GM23338 (cell line): ENCODE measurements at places on chromosomes 12 and 14.

GRCh38 chr14:36522972-36523715, 3.1 kb upstream of the NKX2-1 start:
- peak; percentile 40 for DNase-seq

DNA sequence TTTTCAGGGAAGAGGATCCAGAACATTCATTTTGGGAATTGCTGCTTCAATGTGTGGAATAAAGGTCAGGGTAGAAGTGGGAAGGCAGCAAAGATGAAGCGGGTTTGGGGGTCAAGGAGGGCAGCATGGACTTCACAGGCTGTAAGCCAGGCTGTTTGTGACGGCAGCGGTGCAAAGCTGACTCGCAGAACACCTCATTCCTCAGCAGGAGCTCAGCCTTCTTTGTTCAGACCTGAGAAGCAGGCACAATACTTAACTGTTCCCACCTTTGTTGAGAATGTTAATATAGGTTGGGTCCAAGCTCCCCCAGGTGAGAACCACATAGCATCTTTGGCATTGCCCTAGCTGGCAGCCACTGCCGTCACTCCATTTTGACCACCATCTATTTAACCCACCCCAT, 16.7 kb downstream of the GRIN2B start:
- peak; percentile 47 for DNase-seq

DNA sequence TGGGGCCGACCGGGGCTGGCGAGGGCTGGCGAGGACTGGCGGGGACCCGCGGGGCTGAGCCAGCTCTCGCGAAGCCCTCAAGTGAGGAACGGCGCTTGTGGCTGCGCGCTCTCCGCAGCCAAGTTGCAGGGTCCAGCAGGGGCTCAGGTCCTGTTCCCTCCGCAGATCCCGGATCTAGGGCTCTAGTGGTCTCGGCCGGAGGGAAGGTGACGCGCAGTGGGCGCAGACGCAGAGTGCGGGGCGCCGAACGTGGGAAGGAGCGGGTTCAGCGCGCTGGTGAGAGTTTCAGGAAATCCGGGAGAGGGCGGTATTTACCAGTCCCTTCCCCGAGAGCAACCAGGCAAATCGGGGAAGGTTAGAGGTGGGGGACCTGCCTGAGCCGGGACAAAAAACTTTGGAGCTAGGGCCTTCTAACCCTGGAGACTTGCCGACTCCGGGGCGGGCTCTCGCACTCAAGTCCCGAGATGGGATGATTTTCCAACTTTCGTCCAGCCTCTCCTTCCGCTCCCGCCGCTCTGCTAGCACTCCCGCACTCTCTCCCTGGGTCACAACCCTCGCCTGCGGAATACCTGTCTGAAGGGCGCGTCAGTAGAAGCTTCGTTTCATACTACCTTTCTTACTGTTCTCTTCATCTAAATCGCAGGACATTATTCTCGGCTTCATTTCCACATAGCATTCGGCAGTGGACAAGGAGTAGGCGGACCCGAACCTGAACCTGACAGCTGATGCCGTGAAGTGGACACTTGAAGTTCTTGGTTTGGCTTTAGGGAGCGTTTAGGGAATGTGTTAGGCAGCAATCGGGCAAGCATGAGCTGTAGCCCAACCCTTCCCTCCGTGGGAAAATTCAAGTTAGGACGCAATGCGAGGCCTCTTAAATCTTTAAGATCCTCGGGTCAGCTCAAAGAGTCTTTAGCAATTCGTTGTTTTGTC, 13.6 kb upstream of the PAX9 start:
- DNase-seq = peak; percentile 91

GRCh38 chr12:57816001-57816854, 2.3 kb downstream of the AVIL start:
- DNase-seq = no peak

GRCh38 chr14:49623941-49624839, 3.6 kb downstream of the MGAT2 start:
- no peak for DNase-seq

GRCh38 chr12:117417004-117417403, 55.6 kb upstream of the NOS1 start:
- DNase-seq = no peak

DNA sequence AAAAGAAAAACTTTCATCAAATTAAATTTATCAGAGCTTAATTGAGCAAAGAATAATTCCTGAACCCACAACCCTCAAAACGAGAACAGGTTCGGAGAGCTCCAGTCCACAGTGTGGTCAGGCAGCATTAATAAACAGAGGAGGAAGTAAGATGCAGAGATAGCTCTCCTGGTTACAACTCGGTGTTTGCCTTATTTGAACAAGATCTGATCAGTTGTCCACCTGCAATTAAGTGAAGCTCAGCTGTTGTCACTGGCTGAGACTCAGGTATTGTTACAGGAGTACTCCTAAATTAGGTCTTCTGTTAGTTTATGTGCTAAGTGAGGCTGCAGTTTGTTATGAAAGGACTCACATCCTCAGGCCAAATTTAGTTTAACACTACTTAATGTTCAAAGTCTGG, 451.4 kb upstream of the PDE3A start:
- DNase-seq = no peak

DNA sequence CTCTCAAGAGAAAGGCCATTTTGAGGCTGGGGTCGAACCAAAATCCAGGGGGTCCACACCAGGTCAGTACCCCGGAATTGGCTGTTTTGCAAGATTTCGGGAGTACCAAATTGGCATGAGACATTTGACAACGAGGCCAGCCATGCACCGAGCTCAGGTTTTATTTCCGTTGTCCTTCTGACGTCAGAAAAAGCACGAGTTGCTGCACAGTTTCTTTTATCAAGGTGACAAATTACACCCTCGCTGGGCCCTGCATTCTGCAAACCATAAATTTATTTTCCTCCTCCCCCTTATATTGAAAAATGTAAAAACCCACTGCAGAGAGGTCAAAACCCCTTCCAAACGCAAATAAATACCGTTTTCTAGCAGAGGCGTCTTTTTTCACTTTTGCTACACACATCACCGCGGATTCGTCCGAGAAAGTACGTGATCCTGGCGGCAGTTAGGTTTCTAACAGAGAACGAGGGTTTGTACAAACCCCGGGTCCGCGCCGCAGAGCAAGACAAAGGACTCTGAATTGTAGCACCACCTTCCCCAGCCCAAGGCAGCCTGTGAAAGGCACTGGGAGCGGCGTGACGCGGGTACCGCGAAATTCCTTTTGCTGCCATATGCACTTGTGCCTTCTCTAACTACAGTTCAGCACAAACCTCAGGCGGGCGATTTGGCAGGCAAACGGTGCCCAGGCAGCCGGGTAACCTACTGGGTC, 1.8 kb downstream of the SLC38A1 start:
- DNase-seq = peak; percentile 75

DNA sequence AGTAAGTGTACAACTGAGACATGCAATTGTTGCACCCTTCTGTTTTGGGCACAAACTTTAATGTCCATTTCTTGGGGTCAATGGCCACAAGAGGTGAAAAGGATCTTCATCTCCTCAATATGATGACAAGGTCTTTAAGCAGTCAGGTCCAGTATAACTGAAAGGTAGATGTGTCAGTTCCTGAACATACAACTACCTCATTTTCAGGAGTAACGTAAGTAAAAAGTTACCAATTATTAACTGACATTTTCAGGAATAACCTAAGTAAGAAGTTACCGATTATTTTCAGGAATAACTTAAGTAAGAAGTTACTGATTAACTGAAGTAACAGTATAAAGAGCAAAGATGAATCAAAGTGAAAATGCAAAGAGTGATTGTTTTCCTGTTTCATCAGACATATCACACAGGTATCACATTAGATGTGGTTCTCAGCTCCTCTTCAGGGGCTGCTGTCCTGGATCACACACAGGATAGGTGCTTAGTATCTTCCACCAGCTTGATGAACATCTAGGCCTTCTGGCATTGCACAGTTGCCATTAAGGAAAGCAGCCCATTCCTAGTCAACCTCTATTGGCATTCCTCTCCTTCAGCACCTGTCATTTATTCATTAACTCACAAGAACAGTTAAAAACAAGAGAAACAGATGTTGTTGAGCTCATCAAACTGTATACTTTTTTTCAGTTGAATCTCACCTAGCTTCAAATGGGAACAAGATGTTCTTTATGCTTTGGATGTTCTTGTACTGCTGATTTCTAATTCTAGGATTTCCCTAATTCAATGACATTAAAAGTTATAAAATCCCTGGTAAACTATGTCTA, 200.0 kb downstream of the FOXG1 start:
- DNase-seq = no peak

GRCh38 chr14:79562185-79562584, 649.1 kb downstream of the DIO2 start:
- no peak for DNase-seq

- peak; percentile 13 for DNase-seq
These were observed 912 bp downstream of the PSME1 start for GRCh38 chr14:24136684-24137528.

DNA sequence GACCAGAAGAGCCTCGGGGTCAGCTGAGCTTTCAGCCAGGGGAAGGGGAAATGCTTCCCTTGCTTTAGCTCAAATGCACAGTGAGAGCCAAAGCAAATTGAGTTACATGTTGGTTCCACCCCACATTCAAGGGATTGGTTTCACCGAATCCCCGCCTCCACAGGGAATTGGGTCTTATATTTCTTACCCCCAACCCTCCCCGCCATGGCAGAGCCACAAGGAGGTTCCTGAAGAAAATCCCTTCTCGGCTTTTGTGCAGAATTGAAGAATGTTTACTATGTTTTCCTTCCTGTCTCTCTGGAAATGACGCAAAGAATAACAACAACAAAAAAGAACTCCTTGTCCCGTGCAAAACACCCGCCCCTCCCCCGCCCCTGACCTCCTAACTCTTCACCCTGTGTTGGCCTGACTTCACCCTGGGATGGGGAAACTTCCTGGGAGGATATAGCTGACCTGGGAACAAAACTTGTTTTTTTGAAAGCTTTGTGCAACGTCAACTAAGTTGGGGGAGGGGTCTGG, 21.9 kb upstream of the CIPC start:
- peak; percentile 77 for DNase-seq

GRCh38 chr14:80602946-80603345, 338.6 kb downstream of the CEP128 start:
- DNase-seq = no peak

- peak; percentile 76 for DNase-seq
These were observed 7.5 kb upstream of the CHD4 start for GRCh38 chr12:6614513-6615172.

GRCh38 chr14:50007123-50007903, 109.1 kb downstream of the VCPKMT start:
- DNase-seq = peak; percentile 65

DNA sequence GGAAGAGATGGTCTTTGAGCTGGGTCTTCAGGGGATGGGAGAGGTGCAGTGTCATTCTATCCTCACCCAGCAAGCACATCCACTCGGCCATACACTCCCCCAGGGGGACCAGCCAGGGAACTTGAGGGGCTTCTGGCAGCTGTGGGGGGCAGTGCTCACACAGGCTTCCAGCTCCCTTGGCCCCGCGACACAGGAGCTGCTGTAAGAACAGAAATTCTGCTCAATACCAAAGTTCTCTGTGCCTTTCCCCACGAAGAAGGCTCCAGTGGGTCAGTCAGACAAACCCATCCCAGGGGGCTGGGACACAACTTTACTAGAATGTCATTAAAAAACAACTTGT, 289.1 kb upstream of the RTL1 start:
- DNase-seq = no peak

GRCh38 chr12:98895086-98895651, 250.1 kb downstream of the APAF1 start:
- peak; percentile 69 for DNase-seq

GRCh38 chr12:89874146-89874545, 165.5 kb upstream of the ATP2B1 start:
- no peak for DNase-seq

- DNase-seq = no peak
These were observed 424.1 kb upstream of the OR4E1 start for GRCh38 chr14:22097586-22098292.

DNA sequence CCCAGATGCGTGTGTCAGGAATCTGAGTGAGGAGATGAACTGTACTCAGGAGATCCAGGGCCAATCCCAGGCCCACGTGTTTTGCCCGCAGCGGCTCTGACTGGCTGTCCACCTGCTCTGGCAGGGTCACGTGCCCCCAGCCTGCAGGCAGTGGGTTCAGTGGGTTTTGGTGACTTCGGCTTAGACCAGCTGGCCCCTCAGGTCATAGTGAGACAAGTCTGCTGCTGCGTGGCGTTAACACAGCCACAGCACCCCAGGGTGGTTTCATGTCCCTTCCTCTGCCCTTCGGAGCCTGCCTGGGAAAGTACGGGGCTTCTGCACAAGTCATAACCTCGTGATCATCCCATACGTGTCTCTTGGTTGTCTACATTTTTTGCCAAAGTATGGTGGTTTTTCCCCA, 2.6 kb downstream of the FBRSL1 start:
- no peak for DNase-seq

- no peak for DNase-seq
These were observed 55.2 kb upstream of the GNPNAT1 start for GRCh38 chr14:52846591-52846990.

GRCh38 chr14:39102265-39102968, 618 bp downstream of the SEC23A start:
- peak; percentile 31 for DNase-seq

- no peak for DNase-seq
These were observed 20.2 kb downstream of the HDAC7 start for GRCh38 chr12:47799357-47799955.

DNA sequence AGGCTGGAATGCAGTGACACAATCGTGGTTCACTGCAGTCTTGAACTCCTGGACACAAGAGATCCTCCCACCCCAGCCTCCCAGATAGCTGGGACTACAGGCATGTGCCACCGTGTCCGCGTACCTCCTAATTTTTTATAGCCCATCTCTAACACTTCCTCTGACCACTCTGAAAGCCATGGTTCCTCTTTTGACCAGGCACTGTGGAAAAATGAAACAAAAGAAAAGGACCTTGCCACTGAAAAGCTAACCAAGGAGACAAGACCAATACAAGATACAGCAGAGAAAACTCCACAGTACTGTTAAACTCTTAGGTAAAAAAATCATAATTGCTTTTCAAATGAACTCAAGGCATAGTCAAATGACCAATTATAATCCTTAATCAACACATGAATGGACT, 233.3 kb downstream of the NEDD1 start:
- DNase-seq = no peak

DNA sequence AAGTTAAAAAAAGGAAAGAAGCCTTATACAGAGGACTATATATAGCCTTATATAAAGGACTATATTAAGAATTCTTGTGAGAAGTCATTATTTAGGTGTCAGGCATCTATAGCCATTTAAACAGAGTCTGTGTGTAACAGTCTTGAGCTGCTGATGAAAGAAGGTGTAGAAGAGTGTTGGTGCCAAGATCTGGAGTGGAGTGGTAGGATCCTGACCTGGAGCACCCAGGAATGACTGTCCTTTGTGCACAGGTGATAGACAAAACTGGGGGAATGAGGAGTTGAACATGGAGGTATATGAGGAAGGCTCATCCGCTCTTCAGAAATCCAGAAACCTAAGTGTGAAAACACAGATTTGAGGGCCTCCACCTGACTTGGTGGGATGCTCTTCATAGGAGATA, 747.3 kb downstream of the NRXN3 start:
- peak; percentile 16 for DNase-seq

GRCh38 chr14:90168425-90169105, 87.8 kb upstream of the PSMC1 start:
- DNase-seq = no peak

DNA sequence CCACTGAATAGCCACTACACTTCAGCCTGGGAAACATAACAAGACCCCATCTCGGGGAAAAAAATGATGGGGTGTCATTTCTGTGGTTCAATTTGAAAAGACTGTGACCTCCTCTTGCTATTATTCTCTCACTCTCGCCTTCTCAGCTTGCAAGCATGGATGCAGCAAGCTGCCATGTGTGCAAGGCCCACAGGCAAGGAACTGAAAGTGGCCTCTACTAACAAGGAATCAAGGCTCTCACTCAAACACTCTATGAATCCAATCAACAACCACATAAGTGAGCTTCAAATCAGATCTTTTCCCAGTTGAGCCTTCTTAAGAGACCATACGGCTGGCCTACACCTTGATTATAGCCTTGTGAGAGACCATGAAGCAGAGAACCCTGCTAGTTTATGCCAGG, 17.9 kb upstream of the DHRS7 start:
- DNase-seq = no peak
